ENCODE measurements at places on chromosomes 11 and 22.

DNA sequence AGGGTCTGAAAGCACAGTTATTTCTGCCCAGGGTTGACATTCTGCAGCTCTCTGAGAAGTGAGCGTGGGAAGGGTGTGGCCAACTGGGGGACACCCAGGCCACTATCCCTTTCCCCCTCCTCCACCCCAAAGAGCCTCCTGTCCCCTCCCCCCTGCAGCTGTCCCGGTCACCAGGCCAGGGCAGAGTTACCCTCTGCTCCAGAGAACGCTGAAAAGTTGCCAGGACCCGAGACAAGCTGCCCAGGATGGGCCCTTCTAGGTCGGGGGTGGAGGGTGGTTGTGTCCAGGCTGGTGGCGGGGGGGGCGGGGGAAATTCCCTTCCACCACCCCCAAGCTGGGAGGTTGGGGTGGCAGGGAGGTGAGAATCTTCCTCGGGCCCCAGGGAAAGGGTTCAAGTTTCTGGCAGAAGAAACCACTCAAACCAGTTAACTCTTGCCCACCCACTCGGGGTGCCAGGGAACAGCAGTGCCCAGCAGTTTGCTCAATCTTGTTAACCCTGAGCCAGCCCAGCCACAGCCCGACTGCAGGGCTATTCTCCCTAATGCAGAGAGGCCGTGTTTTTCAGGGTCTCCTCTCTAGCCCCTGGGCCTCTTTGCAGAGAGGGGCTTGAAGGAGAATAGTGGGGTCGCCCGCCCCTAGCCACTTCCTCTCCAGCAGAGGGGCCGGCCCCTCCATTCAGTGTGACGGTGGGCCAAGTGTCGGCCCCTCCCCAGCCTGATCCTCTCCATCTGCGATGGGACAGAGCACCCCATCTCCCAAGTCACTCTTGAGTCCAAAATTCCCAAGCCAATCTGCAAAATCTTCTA lies 697 bp downstream of the LGALS1 start:
- DNase-seq, result no peak

- no peak for DNase-seq
These were observed 1480.0 kb downstream of the TBC1D22A start for GRCh38 chr22:48242461-48242864.

GRCh38 chr11:118785362-118785761 lies 5.6 kb downstream of the DDX6 start:
- no peak for DNase-seq

DNA sequence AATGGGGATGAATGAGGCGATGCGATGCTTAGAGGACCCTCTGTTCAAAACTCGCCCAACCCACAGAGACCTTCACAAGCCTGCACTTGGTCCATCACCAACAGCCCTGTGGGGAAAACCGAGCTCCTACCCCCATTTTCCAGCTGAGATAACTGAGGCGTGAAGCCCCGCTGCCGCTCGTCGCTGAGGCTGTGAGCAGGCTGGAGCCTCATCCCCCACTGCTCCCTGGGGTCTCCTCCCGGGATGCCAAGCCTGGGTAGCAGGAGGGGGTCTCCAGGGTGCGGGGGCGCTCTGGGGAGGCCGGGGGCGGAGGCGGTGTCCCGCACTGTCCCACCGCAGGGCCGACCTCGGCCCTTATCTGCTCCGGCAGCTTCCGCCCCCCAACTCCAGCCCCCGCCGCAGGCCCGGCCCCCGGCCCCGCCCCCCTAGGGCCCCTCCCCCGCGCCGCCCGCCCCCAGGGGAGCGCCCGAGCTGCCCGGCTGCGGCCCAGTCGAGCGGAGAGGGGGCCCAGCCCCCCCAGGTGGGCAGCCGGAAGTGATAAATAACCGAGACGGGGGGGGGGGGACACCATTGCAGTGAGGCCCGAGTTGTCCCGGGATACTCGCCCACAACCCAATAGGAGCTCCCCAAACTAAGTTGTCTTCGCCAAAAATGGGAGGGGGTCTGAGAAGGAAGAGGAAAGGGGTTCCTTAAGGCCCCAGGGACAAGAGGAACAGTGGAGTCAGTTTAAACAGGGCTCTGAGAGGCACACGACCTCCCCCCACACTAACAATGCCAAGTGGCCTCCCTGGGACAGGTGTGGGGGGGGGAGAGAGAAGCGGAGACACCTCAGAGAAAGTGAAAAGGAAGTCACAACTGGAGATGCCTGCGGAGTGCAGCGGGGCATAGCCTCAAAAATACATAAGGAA lies 8.3 kb upstream of the SLC39A13 start:
- DNase-seq, result no peak

DNA sequence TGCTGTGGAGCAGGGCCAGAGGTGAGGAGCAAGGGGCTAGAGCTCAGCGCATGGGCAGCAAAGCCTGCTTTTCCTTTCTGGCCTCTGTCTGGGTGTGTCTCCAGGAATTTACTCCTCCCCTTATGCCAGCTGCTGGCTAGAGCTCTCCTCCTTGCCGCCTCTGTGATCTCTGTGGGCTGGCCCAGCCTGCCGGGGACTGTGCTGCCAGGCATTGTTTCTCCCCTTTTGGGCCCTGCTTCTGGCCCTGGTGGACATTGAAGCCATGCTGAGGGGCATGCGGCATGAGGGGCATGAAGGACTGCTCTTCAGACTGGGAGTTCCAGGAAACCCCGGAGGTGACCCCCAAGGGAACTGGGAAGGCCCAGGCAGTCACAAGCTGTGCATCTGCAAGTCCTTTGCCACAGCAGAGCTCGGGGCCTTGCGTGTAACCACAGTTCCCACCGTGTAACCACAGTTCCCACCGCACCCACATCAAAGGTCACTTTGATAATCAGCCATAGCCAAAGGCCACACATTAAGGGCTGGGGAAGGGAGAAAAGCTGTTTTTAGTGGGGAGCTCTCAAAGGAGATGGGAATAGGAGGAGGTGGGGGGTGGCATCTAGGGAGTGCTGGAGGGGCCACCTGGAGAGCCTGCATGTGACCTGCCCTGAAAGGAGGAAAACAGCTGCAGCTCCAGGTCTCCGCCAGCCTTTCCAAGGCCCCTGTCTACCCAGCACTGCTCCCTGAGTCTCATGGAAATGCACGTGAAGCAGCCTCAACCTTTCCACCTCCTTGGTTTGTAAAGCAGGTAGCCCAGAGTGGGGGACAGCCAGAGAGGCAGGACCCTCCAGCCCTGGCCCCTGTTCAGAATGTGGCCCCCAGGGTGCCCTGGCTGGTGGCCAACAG lies 62.3 kb downstream of the PPFIBP2 start:
- no peak for DNase-seq

GRCh38 chr11:64178951-64179639 lies 6.9 kb upstream of the STIP1 start:
- DNase-seq, result no peak

- DNase-seq, result no peak
These were observed 17.3 kb downstream of the SCARF2 start for GRCh38 chr22:20420157-20420842.

DNA sequence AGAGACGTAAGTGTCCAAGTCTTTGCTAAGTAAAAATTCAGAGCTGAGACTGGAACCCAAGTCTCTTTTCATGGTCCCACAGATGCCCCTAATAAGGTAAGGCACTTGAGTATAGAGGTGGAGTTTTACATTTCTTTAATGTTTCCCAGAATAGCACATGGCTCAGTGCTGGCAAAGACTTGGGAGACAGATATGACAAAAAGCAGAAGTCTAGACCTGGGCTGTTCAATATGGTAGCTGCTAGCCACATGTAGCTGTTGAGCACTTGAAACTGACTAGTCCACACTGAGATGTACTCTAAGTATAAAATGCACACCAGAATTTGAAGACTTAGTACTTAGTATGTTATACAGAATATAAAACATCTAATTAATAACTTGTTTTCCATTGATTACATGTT lies 17.6 kb downstream of the VSTM5 start:
- DNase-seq, result no peak

- DNase-seq, result no peak
These were observed 24.6 kb downstream of the MRGPRD start for GRCh38 chr11:68956142-68956541.

DNA sequence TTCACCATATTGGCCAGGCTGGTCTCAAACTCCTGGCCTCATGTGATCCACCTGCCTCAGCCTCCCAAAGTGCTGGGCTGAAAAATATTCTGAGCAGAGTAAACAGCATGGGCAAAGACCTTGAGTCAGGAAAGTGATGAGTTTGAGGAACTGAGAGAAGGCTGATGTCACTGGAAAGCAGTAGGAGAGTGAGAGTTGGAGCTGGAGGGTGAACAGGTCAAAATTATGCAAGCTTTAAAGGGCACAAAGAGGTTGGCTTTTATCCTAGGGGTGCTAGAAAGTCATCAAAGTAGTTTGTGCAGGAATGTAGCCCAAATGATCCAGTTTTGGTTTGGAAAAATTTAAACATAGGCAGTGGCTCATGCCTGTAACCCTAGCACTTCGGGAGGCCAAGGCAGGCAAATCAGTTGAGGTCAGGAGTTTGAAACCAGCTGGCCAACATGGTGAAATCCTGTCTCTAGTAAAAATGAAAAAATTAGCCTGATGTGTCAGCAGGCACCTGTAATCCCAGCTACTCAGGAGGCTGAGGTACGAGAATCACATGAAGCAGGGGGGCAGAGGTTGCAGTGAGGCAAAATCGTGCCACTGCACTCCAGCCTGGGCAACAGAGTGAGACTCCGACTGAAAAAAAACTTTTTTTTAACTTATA lies 44.7 kb upstream of the CXCR5 start:
- no peak for DNase-seq

- DNase-seq, result no peak
These were observed 16.2 kb downstream of the ARHGEF12 start for GRCh38 chr11:120352405-120352804.
